NCI-H345 (cell line): ENCODE measurements at places on chromosomes 3 and 15.

DNA sequence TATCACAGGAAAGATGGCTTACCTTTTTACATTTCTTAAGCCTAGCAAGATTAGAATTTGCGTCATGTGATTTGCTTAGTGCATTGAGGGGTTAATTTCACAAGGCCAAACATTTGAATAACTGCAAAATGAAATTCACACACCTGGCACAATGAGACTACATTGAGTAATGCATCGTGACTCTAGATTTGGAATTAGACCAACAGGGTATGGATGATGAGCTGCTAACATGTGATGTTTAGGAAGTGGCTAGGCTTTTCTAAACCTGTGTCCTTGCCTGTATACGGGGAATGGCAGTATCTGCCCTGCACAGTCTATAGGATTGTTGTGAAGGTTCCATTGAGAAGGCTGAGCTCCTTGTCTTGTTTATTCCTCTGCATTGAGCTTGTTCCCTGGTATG is 160.1 kb downstream of the MFSD1 start:
- peak; percentile 16 for DNase-seq

DNA sequence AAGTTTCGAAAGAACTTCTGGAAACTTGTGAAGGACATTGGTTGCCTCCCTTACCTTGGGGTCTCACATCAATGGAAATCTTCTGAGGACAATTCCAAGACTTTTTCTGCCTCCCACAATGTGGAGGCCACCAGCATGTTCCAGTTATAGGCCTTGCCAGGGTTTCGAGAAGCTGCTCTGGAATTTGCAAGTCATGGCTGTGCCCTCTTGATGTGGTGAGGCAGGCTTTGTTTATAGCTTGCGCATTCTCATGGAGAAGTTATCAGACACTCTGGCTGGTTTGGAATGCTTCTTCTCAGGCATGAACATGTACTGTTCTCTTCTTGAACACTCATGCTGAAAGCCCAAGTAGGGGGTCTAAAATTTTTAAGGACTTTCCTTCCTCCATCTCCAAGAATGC is 4.1 kb downstream of the CXCR6 start:
- DNase-seq: no peak

GRCh38 chr3:132841621-132842020 is 119.4 kb upstream of the NPHP3 start:
- no peak for DNase-seq

GRCh38 chr15:66004618-66005262 is 135.4 kb downstream of the RAB11A start:
- DNase-seq: no peak

DNA sequence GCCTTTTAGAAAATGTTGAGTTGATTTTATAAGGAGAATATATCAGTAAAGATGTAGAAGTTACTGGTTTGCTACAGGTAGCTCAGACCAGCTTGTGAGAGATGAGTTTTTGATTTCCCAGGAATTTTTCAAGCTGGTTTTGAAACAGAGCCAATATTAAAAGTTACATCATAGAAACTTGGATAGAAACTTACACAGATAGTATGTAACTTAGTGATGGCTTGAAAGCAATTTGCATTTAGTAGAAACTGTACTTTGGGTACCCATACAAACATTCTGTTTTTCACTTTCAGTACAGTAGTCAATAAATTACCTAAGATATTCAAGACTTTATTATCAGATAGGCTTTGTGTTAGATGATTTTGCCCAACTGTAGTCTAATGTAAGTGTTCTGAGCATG is 93.4 kb downstream of the RBMS3 start:
- DNase-seq: no peak

DNA sequence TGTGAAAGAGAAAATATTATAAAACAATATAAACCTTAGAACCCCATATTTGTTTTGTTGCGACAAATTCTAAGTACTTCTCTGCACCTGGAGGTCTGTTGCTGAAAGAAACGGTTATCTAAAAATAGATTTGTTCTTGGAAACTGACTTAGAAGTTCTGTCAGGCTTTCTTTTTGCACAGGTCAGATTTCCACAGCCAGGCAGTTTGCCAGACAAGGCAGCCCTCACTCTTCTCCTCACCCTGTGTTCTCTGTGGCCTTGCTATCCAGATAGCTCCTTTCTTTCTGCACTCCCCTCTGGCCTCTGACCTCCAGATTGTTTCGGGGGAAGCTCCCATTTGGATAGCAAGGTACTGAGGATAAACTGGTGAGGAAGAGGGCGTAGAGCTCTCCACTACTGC is 413.3 kb upstream of the ONECUT1 start:
- no peak for DNase-seq

GRCh38 chr3:194259982-194260766 is 91.0 kb downstream of the CPN2 start:
- DNase-seq: no peak

- no peak for DNase-seq
Measured at GRCh38 chr15:52728899-52729298, 49.7 kb upstream of the ATOSA start.

- DNase-seq: no peak
Measured at GRCh38 chr15:56371495-56372147, 6.4 kb downstream of the TEX9 start.

DNA sequence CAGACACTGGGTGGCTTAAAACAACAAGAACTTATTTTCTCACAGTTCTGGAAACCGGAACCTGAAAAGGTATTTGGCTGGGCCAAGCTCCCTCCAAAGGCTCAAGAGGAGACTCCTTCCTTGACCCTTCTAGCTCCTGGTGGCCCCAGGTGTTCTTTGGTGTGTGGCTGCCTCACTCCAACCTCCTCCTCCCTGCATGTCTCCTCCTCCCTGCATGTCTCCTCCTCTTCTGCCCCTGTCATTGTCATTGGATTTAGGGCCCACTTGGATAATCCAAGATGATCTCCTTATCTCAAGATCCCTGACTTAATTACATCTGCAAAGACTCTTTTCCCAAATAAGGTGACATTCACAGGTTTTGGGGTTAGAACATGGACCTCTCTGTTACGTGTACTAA is 69.8 kb upstream of the MFGE8 start:
- no peak for DNase-seq

DNA sequence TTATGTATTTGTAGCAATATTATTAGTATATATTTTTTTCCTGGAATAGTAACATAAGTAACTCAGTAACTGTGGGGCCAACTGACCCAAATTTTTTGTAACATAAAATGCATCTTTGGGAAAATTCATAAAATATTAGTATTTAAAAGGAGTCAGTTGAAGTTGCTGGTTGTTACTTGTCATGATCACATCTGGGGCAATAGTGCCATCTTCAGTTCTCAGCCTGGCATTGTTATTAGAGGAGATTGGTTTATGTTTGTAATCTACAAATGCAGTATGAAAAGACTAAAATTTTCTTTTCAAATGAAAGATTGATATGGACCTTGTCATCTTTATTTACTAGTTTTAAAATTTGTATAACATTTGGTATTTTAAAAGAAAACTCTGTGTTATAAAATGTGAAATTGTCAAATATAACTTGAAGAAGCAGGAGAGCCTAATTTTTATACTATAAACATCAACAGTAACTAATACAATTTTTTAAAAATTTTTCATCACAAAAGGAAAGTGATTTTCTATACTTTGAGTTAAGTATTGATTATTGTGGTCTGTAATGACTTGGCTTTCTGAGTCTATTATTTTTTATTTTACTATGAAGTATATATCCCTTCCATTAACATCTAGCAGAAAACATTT is 38.8 kb upstream of the MLF1 start:
- peak; percentile 17 for DNase-seq

- DNase-seq: no peak
Measured at GRCh38 chr3:182239316-182239715, 527.6 kb downstream of the SOX2 start.

DNA sequence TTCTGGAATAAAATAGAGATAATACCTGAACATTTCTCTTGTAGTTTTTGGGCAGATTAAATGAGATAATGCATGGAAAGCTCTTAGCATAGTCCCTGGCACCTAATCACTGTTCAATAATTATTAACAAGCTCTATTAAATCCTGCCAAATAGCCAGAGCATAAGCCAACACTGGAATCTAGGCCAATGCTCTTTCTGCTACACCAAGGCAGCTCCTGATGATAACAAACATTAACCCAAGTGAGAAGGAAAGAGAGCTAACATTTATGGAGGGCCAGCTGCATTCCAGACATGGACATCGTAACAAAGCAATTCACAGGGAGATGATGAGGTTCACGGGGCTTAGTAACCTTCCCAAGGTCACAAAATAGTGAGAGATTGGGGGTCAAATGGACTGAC is 23.3 kb downstream of the LARP6 start:
- no peak for DNase-seq

- DNase-seq: no peak
Measured at GRCh38 chr15:80350941-80351610, 53.1 kb upstream of the ARNT2 start.

GRCh38 chr15:82808634-82809041 is 790 bp upstream of the WHAMM start:
- no peak for DNase-seq

GRCh38 chr3:162525771-162526170 is 1029.2 kb downstream of the OTOL1 start:
- no peak for DNase-seq

DNA sequence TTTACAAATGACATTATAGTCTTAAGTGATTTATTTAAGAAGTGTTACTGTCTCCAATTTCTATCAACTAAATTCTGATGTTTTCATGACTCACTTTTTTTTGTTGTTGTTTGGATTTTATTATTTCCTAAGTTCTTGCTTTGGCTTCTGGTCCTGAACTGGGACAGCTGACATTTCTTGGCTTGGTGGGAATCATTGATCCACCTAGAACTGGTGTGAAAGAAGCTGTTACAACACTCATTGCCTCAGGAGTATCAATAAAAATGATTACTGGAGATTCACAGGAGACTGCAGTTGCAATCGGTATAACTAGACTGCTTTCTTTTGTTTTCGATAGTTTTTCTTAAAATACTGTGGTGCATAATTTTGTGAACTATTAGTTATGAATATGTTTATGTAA is 47.5 kb downstream of the ASTE1 start:
- DNase-seq: no peak

DNA sequence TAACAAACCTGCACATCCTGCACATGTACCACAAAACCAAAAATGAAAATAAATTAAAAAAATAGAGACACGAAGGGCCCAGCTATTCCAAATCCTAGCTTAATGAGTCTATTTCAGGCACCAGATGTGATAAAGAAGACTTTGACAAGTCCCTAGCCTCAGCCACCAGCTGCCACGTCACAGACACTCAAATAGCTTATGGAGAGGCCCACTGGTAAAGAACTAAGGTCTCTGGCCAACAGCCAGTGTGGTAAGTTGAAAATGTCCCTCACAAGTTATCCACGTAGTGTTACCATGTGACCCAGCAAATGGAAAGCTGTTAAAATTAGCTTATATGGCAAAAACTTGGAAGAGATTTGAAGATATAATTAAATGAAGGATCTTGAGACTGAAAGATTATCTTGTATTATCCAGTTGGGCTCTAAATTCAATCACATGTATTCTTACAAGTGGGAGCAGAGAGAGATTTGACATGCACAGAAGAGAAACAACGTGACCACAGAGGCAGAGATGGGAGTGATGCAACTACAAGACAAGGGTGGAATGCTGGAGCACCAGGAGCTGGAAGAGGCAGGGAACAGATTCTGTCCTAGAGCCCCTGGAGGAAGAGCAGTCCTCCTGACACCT is 10.9 kb downstream of the ACSBG1 start:
- DNase-seq: no peak

- peak; percentile 71 for DNase-seq
Measured at GRCh38 chr3:30518181-30518864, 88.1 kb upstream of the TGFBR2 start.

- DNase-seq: no peak
Measured at GRCh38 chr3:26141296-26141695, 351.4 kb downstream of the OXSM start.

DNA sequence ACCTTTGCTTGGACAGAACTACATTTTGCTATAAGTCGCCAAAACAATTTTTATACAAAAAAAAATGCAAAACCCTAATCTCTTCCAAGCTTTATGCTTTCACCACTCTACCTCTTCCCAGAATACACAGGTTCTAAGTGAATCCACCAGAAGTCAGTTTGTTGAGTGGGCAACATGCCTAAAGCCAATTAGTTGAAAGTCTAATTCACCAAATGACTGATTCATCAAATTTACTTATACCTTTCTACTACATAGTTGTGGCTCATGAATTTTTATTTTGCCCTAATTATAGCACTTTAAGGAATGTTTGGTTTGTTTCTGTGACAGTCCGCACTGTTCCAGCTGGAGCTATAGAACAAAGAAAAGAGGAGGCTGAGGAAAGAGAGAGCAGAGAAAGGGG is 265.9 kb upstream of the TGFBR2 start:
- DNase-seq: no peak

GRCh38 chr15:68479870-68480269 is 47.9 kb upstream of the ITGA11 start:
- no peak for DNase-seq

- DNase-seq: no peak
Measured at GRCh38 chr3:62672988-62673313, 202.3 kb downstream of the CADPS start.

DNA sequence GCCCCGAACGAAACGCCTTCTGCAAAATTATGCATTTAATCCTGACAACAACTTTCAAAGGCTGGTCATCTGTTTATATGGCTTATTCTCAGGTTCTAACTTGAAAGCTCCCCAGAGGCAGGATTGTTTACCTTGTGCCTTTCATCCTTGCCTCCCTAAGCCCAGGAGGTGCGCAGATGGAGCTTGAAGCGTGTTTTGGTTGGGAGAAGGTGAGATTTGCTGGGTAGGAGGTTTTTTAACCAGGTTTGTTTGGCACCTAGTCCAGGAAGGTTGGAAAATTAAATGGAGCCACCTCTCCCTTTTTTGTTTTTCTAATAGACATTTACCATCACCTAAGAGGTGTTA is 675 bp downstream of the TSEN2 start:
- DNase-seq: peak; percentile 11

DNA sequence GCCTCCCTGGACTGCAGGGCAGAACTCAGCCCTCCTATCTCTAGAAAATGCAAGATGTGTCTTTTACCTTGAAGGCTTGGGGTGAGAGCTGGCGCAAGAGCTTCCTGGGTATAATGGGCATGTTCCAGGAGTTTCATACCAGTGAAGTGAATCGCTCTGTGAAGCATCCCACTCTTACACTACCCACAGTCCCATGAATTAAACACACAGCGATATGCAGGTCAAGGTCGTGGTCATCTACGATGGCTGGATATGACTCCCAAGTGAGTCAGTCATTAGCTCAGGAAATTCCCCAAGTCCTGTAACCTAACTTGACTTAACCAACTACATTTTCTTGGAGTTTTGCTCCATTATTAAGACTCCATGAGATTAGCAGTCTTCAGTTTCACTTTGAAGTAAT is 439.7 kb downstream of the NTRK3 start:
- DNase-seq: no peak

GRCh38 chr15:66269326-66270090 is 16.0 kb upstream of the MEGF11 start:
- no peak for DNase-seq

- no peak for DNase-seq
Measured at GRCh38 chr15:34812369-34812768, 17.0 kb upstream of the ACTC1 start.

DNA sequence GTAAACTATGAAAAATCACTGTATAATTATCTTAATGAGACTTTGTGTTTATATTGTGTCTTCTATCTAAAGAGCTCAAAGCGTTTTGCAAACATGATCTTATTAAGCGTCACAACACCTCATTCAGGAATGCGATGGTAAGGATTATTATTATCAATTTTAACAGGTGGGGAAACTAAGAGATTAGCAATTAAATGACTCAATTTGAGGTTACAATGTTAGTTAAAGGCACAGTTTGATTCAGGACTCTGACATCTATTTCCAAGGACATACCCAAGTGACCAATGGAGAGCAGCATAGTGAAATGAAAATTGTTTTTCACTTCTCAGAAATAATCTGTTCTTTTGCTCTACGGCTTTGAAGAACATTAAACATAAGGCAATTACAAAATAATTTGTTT is 74.6 kb downstream of the FMN1 start:
- DNase-seq: no peak
